Stimulated activated naive CD8-positive, alpha-beta T cell treated with anti-CD3 and anti-CD28 coated beads, Interleukin-15, amount 100 ng/mL, for 72 hours (primary cell): ENCODE measurements at places on chromosomes 16 and 17.

- no peak for DNase-seq
Measured at GRCh38 chr17:73091770-73092522, 542 bp downstream of the SLC39A11 start.

DNA sequence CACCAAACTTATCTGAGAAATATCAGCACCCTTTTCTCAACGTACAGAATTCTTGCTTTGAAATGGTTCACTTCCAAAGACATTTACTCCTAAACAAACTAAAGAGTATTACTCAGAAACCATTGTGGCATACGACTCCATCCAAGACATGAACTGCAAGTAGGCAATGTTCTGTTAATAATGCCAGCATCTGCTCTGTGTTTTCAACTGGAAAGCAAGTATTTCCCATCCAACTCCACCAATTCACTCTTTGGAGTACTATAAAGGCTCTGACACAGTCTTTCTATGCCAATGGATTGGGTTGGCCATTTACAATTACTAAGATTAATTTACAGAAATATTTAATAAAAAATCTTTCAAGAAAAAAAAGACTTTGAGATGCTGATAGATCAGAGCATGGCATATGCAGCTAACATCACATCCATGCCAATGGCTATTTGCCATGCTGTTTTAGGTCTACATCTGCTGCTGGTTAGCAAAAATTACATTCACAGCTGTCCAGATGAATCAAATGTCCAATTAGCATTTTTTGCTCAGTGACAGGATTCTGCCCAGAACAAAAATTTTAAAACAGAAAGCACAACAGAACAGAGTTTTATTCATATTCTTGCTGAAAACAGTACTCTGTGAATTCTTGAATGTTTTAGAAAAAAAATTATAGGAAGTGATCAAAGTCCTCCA is 65.9 kb upstream of the HLF start:
- no peak for DNase-seq

DNA sequence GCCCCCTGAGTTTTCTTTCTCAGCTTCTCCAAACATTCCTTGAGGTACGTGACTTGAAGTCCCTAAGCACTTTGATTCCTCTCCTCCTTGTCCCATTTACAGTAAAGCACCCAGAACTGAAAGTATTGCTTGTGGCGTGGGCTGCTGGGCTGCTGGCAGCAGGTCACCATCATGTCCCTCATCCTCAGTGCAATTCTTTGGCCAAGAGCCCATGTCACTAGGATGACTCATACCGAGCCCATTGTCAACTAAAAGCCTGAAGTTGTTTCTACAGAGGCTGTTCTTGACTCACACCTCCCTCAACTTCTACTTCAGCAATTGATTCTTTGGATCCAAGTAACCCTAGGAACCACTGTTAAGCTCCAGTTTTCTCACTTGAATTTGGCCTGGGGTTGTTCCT is 54.3 kb downstream of the KPNA2 start:
- DNase-seq = peak; percentile 19

DNA sequence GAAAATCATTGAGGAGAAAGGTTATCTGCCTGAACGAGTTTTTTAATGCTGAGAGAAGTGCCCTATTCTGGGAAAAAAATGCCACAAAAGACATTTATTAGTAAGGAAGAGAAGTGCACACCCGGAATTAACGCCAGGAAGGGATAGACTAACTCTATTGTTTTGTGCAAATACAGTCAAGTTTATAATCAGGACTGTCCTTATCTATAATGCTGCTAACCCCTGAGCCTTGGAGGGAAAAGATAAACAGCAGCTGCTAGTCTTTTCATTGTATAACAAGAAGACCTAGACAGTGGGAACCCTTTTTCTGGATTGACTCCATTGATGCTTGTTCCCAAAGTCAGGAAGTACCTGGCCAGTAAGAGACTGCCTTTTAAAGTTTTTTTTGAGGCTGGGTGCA is 26.5 kb downstream of the BCAS3 start:
- no peak for DNase-seq

GRCh38 chr17:31156326-31156725 is 61.5 kb downstream of the NF1 start:
- no peak for DNase-seq

DNA sequence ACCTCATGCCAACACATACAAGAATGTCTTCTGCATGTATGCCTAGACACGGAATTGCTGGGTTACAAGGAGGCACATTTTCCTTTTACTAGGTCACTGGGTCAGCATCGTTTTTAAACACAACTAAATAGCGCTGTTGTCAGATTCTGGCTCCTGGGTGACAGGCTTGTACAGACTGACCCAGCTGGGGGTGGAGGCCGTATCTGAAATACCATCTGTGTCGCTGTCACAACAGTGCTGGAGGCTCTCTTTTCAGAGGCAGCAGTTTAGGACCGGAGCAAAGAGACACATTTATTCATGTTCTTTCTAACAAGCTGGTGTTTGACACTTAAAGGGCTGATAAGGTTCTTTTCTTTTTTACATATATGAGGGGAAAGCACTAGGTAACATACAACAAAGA is 403.0 kb upstream of the ASIC2 start:
- no peak for DNase-seq

DNA sequence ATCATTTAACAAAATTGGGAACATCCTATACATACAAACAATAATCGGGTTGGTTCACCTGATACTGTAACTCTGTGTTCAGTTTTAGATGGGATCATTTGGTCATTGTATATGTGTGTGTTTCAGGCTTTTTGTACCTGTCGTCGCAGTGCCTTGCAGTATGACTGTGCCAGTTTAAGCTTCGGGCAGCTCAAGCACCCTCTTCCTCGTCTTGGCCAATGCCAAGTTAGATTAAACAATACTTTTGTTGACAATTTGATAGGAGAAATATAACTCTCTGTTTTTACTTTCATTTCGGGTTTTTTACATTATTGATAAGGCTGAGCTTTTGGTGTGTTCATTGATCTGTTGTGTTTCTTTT is 37.0 kb upstream of the ARHGAP17 start:
- DNase-seq = no peak

DNA sequence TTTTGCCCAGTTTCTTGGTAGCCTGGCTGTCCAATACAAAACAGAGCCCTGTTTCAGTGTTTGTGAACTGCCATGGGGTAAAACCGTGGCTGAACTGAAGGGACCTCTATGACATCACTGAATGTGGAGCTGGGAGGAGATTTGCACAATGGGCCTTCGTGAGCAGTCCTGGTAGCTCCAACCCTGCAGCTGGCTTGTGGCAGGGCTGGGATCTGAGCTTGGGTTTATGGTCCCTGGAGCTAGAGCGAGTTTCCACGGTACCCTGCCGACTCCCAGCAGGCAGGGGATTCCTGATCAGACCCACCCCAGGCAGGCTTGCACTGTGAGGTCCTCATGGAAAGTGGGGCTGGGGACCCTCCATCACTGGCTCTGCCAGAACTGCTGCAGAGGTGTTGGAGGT is 247.0 kb downstream of the GSG1L start:
- no peak for DNase-seq

GRCh38 chr16:87202346-87202745 is 114.8 kb downstream of the C16orf95 start:
- DNase-seq = no peak

DNA sequence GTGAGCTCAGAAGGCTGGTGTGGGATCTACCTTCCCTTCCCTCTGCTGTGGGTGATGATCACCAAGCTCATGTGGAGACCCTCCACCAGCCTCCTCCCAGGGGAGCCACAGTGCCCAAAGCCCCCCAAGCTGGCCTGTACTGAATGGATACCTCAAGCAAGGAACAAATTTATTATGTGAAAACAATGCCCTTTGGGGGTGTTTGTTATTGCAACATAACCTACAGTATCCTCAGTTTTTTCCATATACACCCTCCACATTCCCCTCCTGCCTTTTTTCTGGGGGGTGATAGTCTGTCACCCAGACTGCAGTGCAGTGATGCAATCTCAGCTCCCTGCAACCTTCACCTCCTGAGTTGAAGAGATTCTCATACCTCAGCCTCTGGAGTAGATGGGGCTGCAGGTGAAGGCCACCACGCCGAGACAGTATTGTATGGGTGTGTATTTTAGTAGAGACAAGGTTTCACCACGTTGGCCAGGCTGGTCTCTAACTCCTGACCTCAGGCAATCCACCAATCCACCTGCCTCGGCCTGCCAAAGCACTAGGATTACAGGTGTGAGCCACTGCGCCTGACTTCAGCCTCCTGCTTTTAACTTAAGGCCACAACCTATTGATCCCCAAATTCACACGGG is 215.9 kb downstream of the CPPED1 start:
- DNase-seq = no peak

DNA sequence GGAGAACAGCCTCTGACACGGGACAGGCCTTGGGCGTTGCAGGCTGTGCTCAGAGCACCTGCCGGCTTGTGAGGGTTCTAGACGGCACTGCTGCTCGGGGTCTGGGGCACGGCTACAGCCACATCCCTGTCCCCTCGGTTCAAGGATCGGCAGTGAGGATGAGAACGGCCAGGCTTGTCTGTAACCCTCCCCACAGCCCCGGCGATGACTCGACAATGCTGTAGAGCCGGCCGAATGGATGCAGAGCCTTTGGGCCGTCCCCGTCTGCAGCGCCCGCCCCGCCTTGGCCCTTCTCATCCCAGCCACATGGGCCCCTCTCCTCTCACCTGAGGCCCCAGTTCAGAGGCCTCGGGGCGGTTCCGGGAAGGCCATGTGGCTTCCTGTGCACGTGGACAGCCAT is 49.0 kb upstream of the METRNL start:
- DNase-seq = no peak

DNA sequence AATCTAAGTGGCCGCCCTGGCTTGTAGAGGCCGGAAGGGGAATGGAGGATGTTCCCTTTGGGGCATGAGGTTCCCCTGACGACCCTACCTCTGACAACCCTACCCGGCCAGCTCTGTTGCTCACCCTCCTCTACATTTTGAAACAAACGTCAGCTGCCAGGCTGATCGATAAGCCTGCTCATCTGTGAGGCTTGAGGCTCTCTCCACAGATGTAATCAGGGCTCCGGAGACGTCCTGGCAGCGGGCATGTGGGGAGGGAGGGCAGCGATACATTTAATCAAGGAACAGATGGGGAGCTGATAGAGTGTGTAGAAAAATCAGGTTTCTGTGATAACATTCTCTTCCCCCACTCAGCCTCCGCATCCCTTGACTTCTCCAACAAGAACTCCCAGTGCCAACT is 212.3 kb upstream of the SDK2 start:
- DNase-seq = no peak

- no peak for DNase-seq
Measured at GRCh38 chr17:21278450-21279197, 5.9 kb upstream of the MAP2K3 start.

- no peak for DNase-seq
Measured at GRCh38 chr17:77215281-77215680, 74.5 kb downstream of the SEC14L1 start.

DNA sequence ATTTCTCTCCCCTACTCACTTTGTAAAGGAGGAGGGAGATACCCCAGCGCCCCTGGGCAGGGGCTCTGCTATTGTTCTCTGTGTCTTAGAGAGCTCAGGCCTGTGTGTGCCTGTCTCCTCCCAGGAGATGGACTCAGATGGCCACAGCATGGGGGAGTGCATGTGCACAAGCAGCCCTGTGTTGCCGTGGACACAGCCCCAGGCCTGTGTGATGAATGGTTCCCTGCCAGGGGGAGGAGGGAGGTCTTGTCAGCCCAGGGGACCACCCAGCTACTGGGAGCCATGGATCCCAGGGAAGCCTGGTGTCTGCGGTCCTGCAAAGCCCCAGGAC is 26.3 kb downstream of the GINS2 start:
- DNase-seq = no peak

DNA sequence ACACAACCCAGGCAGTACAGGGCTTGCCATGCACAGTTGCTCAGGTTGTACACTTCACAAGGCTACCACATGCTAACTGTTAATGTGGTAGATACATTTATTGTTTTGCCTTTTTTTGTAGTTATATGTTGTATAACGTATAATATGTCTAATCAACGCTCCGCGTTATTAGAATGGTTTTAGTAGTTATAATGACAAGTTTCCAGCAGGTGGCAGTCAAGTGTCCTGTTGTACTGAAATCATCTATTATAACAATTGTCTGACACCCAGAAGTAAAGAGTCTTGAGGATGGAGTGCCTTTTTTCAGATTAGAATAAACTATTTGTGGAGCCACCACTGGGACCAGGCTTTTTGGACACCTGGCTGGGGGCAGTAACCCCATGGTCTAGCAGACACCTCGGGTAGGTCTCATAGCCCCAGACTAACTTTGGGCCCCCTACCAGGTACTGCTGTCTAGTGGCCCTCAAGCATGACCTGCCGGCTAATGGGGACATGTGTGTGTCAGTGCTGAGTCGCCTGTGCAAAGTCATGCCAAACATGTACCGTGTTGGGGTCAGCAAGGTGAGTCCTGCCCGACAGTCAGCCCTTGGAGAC is 32.8 kb downstream of the MYO15A start:
- peak; percentile 36 for DNase-seq

DNA sequence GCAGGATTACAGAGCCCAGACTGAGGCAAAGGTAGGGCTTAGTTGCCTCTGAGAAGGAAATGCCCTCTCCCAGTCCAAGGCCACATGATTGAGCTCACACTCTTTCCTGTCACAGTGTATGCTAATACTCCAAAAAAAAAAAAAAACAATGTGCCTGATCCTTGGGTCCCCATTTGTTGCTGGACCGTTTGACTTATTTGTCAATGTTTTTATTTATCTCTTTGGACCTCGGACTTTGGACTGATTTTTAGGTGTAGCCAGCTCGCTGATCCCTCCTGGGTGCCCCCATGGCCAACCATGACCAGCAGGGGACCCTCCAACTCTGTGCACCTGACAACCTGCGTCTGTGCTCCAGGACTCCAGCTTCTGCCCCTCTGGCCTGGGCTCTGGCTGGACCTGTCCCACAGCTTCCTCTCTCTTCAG is 622 bp upstream of the CCL16 start:
- peak; percentile 12 for DNase-seq

DNA sequence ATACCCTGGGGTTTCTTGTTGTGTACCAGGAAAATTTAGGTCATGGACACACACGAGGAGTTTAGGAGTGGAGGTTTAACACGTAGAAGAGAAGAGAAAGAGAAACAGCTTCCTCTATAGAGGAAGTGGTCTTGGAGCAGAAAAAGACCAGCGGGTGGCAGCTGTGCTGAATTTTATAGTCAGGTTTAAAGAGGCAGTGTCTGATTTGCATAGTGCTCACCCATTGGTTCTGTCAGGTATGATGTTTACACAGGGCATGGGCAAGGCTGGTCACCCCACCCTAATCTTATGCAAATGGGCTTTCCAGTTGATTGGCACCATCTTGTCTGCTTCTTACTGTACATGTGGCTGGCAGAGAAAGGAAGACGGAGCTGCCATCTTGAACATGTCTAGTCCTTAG is 309.0 kb downstream of the CDH13 start:
- no peak for DNase-seq

GRCh38 chr16:17072104-17072503 is 398.7 kb downstream of the XYLT1 start:
- no peak for DNase-seq

- no peak for DNase-seq
Measured at GRCh38 chr17:280901-281300, 71.7 kb downstream of the RPH3AL start.

- DNase-seq = no peak
Measured at GRCh38 chr16:88102597-88102996, 151.4 kb downstream of the BANP start.
